Spinal cord (tissue), 10 donors: ENCODE measurements at places on chromosomes 2 and 18.
A peak's percentile ranks its signal among the peaks of the same experiment; 100 is the strongest.

DNA sequence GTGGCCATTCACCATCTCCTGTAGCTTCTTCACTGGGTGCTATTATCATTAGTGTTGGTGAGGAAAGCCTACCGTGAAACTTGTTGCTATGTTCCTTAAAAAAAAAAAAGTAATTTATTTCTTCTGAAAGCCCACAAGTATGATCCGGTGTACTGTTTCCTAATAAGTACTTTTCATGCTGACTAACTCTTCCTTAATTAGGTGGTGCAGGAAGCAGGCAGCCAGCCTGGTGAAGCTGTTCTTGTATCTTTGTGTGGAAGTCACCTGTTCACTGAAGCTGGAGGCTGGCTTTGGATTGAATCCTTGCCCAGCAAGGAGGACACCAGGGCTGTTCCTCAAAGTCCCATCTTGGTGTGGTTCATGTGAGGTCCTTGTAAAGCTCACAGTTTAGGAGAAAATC lies 321.7 kb upstream of the THSD7B start:
- no peak for DNase-seq

DNA sequence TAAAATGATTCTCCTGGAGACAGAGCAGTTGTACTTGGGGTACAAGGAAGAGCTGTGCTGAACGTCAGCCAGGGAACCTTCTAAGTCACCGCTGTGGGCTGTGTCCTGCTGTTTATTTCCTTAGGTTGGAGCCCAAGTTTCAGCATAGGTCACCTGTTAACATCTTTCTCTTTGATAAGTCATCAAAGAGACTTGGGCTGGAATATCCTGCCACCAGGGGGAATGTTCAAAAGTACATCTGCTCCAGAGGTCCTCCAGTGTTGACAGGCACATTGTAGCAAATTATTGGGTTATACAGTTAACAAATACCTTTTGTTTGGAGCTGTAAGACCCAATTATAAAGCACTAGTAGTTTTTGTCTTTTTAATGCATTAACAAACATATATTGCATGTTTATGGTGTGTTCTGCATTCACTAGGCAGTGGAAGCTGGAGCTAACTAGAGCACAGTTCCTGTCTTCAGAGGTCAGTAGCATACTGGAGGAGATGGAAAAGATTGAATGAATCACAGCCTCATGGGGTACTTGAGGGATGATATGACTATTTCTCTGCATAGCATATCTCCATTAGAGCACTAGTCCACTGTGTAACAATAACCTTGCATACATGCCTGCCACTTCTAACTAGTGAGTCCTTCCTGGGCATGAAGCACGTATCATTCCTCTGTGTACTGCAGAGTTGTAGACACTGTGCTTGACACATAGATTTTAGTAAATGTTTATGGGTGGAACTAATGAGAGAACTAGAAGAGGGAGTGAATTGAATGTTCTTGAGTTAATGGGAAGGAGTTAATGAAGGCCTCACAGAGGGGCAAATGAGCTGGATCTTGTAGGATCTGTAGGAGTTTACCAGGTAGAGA lies 182.1 kb downstream of the AGAP1 start:
- DNase-seq: no peak

GRCh38 chr2:80706541-80706940 lies 402.0 kb upstream of the LRRTM1 start:
- DNase-seq: peak; percentile 3

DNA sequence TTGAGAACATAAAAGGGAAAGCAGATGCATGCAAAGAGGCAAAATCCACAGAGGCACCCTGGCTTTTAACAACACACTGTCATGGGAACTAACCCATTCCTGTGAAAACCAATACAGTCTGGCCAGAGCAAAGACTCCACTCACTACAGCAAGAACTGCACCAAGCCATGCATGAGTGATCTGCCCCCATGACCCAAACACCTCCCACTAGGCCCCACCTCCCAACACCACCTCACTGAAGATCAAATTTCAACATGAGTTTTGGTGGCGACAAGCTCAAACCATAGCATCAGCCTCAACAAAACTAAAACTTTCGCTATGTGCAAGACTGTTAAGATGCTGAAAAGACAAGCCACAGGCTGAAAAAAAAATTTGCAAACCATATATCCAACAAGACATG lies 162.8 kb downstream of the SMAD2 start:
- no peak for DNase-seq

DNA sequence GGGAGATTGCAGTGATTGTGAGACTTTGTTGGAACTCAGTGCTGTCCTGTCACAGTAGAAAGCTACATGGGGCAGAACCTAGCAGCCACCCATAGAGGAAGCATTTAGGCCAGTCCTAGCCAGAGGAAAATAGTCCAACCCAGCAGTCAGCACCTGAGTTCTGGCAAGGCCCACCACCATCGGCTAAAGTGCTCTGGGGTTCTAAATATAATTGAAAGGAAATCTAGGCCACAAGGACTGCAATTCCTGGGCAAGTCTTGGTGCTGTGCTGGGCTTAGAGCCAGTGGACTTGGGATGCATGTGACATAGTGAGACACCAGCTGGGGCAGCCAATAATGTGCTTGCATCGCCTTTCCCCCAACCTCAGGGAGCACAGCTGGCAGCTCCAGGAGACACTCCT lies 28.9 kb upstream of the ACTR2 start:
- DNase-seq: no peak

GRCh38 chr2:150188800-150189199 lies 298.7 kb downstream of the RND3 start:
- no peak for DNase-seq

- no peak for DNase-seq
Measured at GRCh38 chr2:205720451-205720902, 38.2 kb downstream of the NRP2 start.

DNA sequence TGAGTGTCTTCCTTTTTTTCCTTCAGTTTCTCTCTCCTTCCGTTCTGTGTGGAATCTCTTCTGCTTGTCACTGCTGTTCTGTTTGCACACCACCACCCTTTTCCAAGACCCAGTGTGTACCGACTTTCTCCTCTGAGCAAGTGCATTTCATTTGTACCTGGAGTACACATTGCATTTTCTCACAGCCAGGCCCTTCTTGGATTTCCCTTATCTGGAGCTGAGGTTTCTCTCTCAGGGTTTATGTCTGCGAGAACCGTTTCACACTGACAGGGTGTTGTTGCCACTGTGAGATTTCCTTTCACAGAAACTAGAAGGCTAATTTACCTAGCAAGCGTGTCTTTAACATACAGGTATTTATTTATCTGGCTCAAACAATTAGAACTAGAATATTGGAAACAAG lies 26.2 kb downstream of the NCOA1 start:
- DNase-seq: no peak

DNA sequence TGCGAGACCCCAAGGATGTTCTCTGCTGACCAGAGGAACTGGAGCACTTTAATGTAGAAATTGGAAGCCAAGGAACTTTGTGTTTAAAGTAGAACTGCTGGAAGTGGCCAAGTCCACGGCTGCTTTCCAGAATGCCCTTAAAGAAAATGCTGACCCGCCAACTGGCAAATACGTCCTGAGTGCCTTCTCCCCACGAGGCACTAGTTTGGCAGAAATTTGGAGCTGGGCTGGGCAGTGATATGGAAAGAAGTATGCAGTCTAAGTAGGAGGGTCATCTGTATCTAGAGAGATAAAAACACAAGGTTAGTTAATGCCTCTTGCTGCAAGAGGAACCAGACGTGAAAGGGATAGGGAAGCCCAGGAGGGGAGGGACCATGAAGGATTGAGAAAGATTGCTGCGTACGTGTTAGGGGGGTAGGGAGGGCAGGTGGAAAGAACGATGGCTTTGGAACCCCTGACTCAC lies 59.3 kb upstream of the RFX8 start:
- no peak for DNase-seq

DNA sequence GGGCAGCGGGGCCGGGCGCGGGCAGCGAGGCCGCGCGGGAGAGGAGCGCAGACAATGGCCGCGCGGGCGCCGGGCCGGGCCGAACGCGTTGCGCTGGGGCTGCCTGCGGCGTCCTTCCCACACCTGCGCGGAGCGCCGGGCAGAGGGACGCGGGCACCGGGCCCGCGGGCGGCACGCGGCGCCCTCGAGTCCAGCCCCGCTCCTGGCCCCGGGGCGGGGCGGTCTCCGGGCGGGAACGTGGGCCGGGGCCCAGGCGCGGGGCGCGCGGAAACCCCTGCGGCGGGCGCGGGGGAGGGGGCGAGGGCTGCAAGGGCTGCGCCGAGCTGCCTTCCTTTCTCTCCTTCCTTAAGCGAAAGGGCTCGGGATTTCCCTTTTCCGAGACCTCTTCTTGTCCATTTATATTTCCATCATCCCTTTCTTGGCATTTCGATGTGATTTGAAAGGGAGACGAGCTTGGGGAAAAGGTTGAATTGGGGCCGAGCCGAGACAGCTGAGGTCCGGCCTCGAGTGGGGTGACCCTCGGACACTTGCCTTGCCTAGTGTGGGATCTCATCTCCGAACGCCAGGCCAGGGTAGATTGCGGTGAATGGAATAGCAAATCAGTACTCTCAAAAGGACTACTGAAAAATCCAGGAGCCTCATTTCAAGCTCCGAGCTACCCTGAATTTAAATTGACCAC lies 676 bp downstream of the KLHL23 start:
- peak; percentile 74 for DNase-seq

DNA sequence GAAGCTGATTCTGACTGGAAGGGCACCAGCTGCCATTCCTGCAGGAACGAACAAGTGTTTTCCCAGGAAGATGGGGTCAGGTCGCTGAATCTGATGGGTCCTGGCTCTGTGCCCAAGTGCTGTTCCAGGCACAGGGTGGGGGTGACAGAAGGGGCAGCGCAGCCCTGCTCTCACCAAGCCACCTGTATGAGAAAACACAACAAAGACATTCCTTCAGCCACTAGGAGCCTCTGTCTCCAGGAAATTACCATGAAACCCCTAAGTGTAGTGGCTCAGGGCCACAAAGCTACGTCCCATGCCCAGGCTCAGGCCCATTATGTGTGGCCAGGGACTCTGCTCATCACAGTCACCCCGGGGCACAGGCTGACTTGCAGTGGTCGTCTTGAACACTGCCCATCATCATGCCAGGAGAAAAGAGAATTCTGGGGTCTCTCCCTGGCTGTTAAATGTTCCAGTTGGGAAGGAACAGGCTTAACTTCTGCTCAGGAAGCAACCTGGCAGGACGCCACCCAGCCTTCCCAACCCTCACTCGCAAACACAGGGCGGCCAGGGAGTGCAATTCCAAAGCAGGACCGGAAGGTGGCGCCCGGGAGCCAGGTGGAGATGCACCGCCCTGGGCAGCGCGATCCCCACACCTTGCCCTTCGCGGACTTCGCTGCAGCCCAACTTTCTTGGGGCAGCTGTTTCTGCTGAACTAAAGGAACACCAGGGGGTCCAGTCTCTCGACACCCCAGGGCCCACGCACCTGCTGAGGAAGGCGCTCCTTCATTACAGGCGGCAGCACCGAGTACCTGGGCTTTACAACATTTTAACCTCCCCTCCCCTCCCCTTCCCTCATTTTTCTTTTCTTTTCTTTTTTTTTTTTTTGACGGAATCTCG lies 11.0 kb upstream of the SFTPB start:
- DNase-seq: peak; percentile 68

DNA sequence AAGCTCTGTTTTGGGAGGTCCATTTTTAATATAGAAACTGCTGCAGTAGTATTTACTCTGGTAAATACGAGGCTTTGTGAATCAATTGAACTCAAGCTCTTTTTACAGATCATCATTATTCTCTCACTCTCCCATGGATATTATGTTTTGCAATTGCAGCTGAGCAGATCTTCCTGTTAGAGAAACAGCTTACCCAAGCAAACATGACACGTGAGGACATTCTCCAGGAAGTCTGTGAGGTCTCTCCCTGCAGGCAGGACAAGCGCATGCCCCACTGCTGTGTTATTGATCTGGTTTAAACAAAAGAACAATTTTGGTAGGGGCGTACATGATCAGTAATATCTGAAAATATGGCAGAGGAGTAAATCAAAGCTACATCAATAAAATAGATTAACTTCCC lies 72.1 kb downstream of the COL6A3 start:
- no peak for DNase-seq

DNA sequence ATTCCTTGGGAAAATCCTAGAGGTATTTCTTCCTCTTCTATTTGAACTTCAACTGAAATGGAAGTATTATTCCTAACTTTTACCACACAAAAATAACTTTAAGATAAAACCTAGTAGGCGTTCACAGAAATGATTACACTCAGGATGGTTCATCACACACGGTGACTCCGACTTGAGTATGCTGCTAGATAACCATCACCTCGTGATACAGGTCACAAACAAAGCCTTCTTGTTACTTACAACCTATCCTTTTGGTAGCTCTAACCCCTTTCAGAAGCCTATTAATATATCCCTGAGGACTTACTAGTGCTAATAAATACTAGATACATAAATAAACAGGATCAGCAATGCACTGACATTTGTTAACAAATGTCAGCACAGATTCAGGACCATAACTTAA lies 101.0 kb upstream of the DNER start:
- no peak for DNase-seq

GRCh38 chr2:131105950-131106801 lies 1.0 kb downstream of the PLEKHB2 start:
- no peak for DNase-seq

GRCh38 chr2:144796936-144797335 lies 277.0 kb upstream of the ZEB2 start:
- no peak for DNase-seq

DNA sequence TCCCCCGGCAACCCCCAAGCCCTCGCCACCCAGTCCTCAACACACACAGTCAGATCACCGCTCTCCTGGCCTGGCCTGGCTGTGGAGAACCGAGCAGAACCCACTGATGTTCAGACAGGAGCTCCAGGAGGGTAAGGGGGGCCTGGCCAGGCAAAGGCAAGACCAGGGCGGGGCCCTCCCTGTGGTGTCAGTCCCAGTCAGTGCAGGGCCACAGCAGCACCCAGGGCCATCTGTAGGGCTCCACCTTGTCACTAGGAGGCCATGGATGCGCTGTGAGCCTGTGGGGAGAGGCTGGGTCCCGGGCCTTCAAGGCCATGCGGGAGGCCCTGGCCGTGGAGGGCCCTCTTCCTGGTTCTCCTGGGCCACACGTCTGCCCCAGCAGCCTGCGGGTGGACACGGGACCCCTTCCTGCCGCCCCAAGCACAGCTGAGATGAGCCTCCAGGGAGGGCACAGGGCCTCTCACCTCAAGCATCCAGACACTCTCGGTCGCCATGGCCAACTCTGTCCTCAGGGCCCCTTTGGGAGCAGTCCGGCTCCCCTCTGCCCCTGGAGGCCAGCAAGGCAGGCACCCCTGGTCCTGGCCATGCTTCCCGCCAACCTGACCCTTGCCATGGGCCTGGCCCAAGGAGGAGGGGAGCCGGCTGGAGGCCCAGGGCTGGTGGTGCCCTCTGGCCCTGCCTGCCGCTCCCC lies 2.0 kb downstream of the ANO7 start:
- no peak for DNase-seq

GRCh38 chr2:50438259-50438658 lies 593.7 kb downstream of the NRXN1 start:
- DNase-seq: no peak

DNA sequence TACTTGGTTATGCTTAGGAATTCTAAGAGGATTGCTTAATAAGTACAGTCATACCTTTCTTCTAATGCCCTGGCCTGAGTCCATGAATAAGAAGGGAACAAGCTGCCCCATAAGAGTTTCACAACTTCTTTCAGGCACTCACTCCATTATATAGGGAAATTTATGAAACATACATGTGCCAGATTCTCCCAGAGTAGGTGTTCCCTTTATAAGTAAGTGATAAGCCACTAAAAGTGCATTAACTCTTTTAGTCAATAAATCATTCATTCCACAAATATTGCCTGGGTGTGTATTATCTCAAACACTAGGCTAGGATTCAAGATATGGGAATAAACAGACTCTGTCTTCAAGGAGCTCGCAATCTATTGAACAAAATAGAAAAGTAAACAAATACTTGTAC lies 84.5 kb upstream of the RBBP8 start:
- DNase-seq: no peak
